ENCODE measurements at places on chromosomes 5 and 9. TPM values are rescaled to one million over a fixed set of nuclear protein-coding genes. Genes with fewer than 3 reads are reported as not detected.

GRCh38 chr5:54442271-54442670, 13.2 kb upstream of the HSPB3 start:
- no peak for DNase-seq

DNA sequence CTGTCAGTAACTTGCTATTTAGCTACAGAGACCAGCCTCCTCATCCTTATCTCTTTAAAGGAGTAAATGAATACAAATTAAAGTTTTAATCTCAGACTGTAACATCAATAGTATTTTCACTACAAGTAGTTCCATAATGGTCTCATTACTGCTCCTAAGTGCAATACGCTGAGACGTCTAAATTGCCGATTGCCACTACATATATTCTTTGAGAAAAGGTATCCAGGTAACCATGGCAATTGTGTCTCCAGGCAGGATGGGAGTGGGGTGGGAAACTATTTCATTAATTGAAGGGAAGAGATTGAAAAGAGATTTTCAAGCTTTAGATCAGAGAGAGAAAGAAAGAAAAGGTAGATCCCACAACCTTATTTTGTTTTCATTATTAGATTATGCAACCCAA, 65.5 kb upstream of the PPP2R2B start:
- DNase-seq, result no peak

GRCh38 chr9:135503371-135504261, 3.1 kb downstream of the MRPS2 start:
- no peak for DNase-seq

DNA sequence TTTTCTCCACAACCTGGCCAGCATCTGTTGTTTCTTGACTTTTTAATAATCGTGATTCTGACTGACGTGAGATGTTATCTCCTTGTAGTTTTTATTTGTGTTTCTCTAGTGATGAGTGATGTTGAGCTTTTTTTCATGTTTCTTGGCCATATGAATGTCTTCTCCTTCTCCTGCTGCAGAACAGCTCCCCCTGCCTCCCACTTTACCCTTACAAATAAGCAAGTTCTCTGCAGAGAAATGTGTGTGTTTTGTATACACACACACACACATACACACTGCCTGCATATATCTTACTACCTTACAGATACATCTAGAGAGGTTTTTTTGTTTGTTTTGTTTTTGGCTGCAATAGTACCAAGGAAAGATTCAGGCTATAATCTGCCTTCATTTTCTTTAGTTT, 88.7 kb upstream of the PHF24 start:
- DNase-seq, result no peak

DNA sequence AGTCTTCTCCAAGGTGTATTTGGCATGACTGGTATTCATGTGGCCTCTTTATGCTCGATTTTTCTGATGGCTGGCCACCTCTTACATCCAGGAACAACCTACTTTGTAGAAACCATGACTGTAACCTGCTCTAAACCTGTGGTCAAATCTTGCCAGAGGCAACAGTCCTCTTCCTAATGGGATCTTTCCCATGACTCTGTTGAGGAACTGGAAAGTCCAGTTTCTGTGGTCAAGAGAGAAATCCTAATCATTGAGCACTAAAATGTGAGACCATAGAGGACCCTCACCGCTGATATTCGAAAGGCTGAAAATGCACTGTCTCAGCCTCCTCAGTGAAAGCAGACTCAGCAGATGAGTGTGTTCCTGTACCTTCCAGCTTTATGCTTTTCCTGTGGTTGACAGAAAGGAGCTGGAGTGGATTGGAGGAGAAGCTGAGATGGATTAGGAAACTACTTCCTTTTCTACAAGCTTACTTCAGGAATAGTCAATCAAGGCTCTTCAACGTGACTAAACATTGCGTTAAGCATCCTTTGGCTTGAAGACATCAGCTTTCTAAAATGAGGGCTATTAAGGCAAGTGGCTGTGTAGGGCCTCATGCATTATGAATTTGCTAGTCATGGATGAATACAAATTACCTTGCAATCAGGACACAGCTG, 69.7 kb upstream of the DAPK1 start:
- no peak for DNase-seq

DNA sequence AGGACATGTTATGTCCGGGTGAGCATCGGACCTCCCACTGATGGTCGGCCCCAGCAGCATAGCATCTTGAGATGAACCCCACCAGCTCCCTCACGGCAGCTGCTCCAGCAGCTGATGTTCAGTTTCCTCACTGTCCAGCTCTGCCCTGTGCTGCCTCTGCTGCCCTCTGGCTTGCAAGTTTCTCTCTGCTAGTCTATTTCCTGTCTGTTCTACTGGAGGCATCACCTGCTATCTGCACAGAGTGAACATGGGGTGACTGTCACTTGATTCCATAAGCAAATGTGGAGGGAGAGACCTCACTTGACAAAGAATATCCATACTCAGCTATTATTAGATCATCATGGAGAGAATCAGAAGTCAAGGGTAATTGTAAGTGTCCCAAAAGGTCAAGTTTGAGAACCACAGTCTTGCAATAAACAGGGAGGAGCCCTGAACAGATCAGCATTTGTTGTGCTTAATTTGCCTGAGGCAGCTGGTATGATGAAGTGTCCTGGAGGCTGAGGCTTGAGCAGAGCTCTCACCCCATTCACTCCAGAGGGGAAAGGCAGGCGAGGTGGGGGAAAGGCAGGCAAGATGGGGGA, 702.8 kb downstream of the SEMA5A start:
- DNase-seq, result peak; percentile 29

GRCh38 chr5:62268234-62268633, 37.8 kb upstream of the KIF2A start:
- DNase-seq, result no peak

- DNase-seq, result no peak
Measured at GRCh38 chr5:172530878-172531703, 76.8 kb upstream of the SH3PXD2B start.

DNA sequence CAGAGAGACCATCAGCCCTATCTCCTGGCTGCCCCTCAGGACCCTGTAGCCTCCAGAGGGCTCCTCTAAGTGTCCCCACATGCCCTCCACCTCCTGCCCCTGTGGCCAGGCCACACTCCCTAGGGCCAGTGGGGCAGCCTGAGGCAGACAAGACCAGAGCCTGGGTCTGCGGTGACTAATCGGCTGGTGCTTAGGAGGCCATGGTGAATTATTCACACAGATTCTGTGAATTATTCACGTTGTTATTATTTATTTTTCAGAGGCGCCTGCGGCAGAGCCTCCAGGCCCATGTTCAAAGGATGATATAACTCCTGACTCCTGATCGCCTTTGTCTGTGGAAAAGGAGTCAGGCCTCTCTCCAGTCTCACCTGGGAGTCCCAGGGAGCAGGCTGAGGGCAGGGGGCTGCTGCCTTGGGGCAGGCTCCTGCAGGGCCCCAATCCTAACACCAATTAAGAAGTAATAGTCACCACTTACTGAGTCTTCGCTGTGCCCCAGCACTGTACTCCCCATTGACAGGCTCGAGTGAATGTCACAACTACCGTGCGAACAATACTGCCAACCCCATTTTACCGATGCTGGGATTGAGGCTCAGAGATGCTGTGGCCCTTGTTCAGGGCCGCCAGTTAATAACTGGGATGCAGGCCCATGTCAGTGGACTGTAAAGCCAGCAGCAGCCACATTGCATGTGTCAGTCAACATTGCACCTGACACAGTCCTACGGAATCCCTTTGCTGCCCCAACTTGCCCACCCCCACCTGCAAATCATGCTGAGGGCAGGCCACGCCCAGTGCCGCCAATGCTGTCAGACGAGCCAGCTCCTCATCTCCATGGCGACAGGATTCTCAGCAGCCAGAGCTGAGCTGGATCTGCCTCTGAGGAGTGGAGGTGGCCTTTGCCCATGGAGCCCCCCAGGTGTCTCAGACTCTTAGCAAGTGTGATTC, 94.9 kb downstream of the PCDH1 start:
- peak; percentile 64 for DNase-seq

- no peak for DNase-seq
Measured at GRCh38 chr9:92510747-92511146, 25.0 kb downstream of the ECM2 start.

DNA sequence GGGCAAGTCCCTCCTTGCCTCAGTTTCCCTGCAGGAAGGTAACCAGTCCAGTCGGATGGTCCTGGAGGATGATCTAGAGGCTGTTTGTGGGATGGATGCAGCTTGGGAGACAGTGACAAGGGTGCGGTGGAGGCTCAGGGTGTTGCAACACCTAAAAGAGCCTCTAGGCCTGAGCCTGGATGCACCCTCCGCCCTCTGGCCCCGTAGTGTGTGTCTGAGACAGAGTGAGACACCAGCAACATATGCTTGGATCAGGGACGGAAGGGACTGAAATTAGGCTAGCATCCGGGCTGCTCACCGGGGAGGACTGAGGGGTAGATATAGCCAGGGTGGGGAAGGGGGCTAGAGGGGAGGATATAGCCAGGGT, 1.1 kb downstream of the CRAT start:
- DNase-seq, result no peak

DNA sequence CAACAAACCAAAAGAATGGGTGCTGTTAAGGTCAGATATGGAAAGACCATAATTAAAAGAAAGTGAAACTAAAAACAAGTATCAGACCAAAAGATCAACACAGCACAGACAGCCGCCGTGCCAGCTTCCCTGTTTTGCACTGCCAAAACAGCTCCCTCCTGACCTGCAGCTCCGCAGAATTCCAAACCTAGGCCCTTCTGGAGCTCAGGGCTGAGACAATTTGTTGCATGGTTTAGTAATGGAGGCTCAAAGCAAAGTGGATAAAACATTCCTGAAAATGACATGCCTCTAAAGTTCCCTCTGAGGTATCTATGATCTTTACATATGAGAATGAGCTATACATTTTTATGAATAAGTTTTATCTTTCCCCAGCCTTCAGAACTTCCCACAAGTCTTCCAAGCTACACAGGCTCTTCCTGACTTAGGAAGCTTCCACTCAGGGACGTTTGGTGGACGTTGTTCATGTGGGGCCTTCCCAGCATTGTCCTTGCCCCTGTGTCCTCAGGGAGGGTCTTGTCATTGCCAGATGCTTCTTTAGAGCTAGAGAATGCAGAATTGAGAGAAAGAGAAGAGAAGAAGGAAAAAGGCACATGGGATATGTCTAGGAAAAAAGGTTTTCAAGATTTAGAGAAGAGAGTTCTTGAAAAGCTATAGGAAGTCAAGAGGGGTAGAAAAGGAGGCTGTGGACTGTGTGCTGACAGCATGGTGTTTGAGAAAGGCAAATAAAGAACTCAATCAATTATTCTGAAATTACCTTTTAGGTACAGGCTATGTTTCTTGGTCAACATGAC, 28.4 kb upstream of the SSBP2 start:
- DNase-seq, result peak; percentile 14

DNA sequence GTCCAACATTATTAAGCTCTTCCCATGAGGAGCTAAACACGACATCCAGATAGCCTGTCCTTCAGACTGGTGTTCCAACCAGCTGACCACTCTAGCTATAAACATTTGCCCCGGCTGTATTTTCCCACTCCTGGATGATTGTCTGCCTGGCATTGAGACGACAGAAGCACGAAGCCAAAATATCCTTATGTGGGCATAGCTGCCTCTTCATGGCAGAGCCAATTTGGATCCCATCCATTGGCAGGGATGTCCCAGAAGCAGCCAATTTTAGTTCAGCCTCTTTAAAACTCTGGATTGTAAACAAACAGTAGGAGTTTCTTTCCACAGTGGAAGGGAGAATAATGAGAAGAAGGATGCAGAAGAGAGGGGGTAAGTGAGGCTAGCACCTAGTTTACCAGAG, 507.6 kb downstream of the CETN3 start:
- peak; percentile 35 for DNase-seq

DNA sequence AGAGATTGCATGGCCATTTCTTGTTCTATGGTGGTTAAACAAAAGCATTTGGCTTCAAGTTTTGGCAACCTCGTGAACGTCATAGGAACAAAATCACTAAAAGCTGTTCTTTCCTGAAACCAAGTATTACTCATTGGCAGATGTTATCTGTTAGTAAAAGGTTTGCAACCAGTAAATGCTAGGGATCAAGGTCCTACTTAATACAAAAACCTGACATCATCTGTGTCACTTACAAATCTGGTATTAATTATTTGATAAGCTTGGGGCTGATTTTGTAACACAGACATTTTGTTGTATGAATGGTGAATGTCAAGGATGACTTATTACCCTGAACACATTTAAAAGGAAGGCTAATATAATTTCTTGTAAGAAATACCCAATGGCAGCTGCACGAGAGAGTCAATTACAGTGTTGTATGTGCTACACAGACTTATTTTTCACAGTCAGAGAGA, 486.4 kb upstream of the ZNF608 start:
- DNase-seq, result no peak

- no peak for DNase-seq
Measured at GRCh38 chr5:110034056-110034600, 344.4 kb downstream of the MAN2A1 start.

- no peak for DNase-seq
Measured at GRCh38 chr9:70772601-70773000, 348.8 kb downstream of the TRPM3 start.

DNA sequence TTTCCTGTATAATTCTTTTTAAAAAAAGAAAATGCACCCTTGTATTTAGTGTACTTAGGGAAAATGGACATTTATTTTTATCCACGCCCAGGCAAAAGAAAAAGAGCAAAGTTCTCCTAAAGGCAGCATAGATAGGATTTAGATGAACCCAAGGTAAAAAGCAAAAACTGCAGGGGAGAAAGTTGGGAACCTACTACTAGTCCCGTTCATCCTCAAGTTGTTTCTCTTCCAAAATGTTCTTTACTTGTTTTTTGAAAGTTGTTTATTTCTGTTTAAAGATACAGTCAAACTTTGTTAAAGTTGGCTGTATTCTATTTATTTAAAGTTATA, 9.8 kb downstream of the RUSC2 start:
- no peak for DNase-seq

DNA sequence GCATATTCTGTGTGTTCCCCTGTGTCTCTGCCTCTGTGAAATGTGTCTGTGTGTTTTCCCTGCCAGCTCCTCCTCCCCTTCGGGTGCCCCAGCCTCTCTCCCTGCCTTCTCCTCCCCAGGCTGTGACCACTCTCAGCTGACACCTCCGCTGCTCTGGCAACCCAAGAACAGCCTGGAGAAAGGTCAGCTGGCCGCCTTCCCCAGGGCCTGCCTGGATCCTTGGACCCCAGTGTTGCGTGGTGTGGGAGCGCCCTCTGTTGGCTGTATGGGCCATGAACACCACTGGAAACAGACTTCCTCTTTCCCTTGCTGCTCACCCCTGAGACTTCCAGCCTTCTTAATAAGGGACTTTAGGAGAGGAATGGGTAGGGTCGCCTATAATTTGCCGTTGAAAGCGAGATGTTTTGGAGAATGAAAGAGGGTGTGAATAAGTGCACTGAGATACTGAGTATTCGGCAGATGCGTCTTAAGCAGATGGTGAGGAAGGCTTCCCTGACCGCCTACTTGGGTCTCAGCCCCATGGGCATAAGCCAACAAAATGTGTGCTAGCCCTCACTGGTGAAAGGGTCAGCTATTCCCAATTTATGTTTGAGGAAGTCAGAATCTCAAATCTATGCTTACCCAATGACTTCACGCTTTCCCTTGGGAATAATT, 114.9 kb upstream of the TRIM32 start:
- DNase-seq, result peak; percentile 32

- DNase-seq, result no peak
Measured at GRCh38 chr5:66100851-66101250, 43.2 kb upstream of the SREK1 start.

GRCh38 chr5:15680455-15680854, 180.5 kb downstream of the FBXL7 start:
- no peak for DNase-seq

FAM163B gene
- total RNA-seq, result 16.5 TPM

LCN1 gene
- total RNA-seq, result not detected

TAF11L5 gene
- total RNA-seq, result not detected

IL3 gene
- total RNA-seq, result not detected

ADAM19 gene
- total RNA-seq, result 13.4 TPM

TPD52L3 gene
- total RNA-seq, result not detected

GZMA gene
- total RNA-seq, result not detected

TAF11L11 gene
- total RNA-seq, result not detected
